ENCODE measurements at places on chromosomes 16 and 17.

DNA sequence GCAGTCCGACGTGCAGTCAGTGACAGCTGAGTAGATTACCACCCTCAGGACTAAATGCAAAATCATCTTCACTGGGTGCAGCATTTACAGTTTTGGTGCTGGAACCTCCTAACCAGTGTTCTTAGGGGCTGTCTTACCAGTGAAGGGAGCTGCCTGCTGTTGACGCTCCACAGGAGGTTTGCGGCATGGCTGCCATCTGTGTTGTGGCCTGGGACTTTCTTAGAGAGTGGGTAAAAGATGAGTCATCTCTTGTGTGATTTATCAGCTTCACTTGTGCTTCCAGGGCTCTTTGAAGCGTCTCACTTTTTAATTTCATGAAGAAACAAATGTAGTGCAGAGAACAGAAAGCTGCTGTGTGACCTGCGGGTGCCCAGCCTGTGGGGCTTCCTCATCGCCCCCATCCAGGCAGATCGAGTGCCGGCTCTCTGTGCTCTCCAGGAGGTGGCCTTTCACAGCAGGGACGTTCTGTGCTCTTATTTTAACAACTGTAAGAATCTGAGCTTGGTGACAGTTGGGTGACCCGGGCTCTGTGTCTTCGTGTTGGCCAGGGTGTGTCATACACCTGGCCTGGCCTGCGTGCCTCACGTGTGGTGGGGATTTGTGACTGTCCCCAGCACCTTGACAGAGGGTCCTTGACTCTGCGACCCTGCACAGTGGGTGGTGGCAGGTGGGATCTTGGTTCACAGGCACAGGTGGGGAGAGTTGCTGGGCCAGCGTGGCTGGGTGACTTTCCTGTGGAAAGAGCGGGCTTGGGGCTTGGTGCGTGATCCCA is 24.3 kb upstream of the ZNF750 start:
- DNase-seq: no peak

GRCh38 chr17:42578282-42578869 is 847 bp upstream of the PSMC3IP start:
- peak; percentile 92 for DNase-seq

DNA sequence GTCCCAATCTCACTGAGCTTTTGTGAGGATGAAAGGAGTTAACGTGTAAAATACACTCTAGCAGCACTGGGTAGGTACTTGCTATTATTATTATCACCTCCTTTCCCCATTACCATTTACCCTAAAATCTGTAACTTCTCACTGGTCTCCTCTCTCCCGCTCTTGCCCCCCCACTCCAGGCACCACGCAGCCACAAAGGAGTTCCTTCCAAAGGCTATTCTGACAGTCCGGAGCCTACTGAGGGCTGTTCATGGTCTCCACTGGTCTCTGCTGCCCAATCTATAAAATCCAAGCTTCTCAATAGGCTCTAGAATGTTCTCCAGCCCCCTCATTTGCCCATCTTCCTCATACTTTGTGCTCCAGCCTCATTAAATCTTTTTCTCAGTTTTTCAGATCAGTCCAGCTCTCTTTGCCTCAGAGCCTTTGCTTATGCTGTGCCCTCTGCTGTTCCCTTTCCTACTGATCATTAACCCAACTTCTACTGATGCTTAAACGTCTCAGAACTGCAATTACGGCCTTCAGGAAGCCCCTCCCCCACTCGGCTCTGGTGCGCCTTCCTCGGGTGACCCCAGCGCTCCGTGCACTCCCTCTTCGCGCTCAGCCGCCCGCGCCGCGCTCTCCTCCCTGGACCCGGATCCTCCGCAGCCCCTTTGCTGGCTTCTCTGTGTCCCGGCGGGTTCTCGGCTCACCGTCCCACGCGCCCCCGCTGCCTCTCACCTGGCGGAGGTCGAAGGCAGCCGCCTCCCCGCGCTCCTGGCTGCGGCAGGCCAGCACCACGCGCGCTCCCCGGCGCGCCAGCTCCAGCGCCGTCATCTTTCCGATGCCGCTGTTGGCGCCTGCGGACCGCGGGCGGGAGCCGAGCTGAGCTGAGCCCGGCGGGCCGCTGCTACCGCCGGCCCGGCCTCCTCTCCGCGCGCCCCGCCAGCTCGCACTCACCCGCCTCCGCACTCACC is 737 bp downstream of the DHRS13 start:
- peak; percentile 75 for DNase-seq

DNA sequence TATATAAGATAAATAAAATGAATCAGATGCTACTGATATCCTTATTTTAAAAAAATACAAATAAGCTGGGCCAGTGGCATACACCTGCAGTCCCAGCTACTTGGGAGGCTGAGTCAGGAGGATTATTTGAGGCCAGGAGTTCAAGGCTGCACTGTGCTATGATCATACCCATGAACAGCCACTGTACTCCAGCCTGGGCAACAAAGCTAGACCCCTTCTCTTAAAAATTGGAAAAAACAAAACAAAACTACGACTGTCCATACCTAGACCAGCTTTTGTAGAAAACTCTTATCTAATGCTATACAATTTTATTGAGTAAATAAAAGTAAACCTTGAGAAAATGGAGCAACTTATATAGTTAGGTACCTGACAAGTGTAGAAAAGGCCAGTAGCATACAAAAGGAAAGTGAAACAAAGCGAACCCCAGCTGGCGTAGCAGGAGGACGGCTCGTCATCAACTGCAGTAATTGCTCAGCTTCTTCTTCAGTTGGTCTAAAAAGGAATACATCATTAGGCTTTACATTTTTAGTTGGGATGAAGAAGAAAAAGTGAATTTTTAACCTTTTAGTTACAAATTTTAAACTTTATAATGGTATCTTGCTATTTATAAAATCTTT is 23.6 kb downstream of the INTS2 start:
- DNase-seq: no peak

DNA sequence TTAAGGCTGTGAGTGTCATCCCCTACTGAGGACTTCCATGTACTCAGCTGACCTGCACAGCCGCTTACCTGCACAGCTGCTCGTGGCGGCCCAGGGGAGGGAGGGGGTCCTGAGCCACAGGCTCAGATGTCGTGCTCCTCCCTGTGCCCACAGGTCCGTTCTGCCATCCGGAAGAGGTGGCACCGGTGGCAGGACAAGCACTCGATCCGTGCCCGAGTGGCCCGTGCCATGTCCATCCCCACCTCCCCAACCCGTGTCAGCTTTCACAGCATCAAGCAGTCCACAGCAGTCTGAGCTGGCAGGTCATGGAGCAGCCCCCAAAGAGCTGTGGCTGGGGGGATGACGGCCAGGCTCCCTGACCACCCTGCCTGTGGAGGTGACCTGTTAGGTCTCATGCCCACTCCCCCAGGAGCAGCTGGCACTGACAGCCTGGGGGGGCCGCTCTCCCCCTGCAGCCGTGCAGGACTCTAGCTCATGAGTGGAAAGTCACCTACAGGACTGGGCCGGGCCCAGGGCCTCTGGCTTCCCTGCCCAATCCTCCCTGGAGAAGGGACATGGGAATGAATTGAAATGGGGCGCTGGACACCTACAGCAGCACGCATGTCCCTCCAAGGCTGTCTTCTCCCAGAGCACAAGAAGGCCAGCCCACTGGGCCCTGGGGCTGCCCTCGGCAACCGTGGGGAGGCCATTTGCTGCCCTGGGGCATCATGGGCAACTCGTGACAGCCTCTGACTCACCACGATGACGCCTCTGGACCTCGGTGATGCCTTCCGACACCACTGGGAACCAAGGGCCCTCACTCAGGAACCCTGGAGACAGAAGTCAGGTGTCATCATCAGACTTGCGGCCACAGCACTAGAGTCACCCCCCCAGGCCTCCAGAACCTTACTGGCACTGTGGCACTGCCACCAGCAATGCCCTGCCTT is 9.9 kb upstream of the SPPL2C start:
- no peak for DNase-seq

DNA sequence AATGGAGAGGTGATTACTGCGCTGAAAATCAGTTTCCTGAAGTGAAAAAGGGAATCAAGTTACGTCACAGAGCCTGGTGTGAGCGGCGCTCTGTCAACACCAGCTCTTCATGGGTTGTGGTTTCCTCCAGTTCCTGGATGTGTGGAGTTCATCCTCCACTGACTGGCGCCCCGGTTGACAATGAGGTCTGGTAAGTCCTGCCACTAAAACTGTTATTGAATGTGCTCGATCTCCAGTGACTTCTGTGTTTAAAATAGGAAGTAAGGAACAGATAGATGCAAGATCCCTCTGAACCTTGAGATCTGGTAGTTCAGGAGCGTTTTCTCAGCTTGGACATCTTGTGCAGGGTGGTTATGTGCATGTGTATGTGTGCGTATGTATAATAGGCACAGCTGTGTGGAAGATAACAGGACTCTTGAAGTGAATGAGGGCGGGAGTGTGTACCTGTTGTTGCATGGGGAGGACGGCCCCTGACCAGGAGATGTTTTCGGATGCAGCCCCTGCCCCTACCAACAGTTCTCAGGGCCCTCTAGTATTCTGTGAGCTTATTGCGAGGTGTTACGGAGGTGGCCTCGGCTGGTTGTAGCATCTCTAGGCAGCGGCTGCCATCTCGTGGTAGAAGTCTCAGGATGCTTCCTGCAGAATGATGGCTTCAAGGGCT is 22.0 kb upstream of the GOT2 start:
- DNase-seq: peak; percentile 79

DNA sequence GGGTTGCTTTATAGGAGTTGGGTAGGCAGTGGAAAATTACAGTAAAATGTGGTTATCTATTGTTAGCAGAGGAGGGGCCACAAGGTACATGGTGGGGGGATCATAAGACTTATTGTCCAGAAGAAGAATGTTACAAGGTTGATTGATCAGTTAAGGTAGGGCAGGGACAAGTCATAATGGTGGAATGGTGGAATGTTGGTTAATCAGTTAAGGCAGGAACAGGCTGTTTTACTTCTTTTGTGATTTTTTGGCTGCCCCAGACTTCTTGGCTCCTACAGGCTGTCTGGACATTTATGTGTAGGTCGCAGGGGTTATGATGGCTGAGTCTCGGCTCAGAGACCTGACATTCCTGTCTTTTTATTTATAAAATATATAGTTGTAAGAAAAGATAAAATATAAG is 2277.1 kb downstream of the TP53TG3F start:
- no peak for DNase-seq

GRCh38 chr16:87487361-87487924 is 5.4 kb downstream of the ZCCHC14 start:
- no peak for DNase-seq

DNA sequence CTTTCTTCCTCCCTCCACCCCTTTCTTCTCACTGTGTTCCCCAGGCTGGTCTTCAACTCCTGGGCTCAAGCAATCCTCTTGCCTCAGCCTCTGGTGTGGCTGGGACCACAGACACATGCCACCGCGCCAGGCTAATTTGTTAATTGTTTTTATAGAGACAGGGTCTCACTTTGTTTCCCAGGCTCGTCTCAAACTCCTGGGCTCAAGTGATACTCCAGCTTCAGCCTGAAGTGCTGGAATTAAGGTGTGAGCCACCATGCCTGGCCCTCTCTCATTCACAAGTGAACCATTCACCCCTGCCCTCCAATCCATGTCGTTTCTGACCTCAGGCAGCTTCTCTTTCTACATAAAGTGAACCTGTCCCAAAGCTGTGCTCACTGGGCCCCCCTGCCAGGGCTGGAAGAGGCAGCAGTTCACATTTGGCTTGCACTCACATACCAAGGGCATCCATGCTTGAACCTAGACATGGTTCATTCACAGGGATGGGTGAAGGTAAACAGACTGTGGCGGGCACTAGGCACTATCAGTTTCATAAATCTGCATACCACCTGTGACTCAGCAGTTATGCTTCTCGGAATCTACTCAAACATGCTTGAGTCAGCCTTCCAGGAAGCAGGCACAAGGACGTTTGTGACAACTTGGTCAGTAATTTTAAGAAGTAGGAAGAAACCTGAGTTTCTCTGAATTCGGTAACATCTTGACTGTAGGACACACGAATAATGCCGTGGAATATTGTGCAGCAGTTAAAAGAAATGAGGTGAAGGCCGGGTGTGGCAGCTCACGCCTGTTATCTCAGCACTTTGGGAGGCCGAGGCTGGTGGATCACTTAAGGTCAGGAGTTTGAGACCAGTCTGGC is 6.0 kb upstream of the RNF213 start:
- DNase-seq: peak; percentile 47

DNA sequence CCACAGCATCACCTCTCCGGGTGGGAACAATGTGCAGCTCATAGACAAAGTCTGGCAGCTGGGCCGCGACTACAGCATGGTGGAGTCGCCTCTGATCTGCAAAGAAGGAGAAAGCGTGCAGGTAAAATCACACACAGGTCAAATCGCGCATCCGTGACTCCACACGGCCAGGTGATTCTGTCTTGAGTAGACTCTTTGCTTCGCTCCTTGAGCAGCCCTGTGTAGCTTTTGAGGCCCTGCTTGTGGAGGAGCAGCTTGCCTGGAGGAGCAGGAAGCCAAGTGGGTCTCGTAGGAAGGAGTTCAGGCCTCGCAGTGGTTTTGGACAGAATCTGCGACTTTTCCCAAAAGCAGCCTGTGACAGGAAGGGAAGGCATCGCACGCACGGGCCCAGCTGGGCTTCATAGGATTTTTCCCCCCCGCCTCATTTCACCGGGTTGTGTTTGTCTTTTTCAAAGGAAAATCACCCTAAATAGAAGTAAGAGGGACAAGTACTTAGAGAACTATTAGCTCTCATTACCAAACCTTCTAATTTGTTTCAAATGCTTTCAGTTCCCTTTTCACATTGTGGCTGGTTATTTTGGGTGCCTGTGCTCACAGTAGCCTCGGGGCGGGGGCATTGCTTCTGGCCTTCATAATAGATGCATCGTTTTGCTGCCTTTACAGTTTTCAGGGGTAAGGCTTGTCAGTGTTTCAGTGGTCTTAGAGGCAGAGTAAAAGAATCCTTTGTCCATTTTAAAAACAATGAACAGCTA is 71.5 kb downstream of the SEC14L1 start:
- no peak for DNase-seq

GRCh38 chr17:13200671-13201070 is 182.8 kb upstream of the ELAC2 start:
- no peak for DNase-seq

DNA sequence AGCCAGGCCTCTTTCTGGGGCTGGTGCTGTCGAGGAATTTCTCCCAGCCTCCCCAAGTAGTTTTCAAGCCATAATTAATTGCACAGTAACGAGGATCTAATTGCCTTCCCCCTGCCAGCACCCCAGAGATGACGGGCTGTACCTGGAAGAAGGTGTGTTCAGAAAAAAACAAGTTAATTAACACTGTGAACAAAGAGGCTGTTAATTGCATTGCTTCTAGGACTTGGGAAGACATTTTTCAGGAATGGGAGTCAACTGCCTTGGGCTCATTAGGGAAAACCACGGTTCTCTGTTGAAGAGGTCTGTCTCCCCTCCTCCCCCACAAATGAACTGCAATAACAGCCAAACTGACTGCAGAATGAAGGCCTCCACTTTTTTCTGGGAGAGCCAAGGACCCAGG is 176.7 kb downstream of the CCT6B start:
- no peak for DNase-seq

- peak; percentile 14 for DNase-seq
These were observed 884 bp upstream of the JPT1 start for GRCh38 chr17:75155191-75155601.

GRCh38 chr16:66653581-66654350 is 42.8 kb downstream of the CMTM4 start:
- DNase-seq: no peak

DNA sequence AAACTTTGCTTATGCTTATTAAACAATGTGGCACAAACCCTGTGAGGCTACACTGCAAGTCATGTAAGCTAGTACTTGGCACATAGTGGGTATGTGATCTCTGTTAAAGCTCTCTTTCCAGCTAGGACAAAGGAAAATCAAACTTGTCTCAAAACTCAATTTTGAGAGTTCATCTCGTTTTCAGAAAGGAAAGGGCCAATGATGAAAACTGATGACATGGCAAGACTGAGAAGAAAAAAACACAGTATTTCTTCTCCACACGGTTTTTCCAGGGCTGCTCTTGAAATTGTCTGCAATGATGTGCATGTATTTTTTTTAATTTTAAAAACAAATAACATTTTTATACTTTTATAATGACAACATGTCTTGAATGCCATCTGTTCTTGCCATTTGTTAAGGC is 389.8 kb downstream of the CA10 start:
- DNase-seq: no peak

Data from iPS-NIHi11 (cell line).